ENCODE measurements at places on chromosomes 3 and 15.

DNA sequence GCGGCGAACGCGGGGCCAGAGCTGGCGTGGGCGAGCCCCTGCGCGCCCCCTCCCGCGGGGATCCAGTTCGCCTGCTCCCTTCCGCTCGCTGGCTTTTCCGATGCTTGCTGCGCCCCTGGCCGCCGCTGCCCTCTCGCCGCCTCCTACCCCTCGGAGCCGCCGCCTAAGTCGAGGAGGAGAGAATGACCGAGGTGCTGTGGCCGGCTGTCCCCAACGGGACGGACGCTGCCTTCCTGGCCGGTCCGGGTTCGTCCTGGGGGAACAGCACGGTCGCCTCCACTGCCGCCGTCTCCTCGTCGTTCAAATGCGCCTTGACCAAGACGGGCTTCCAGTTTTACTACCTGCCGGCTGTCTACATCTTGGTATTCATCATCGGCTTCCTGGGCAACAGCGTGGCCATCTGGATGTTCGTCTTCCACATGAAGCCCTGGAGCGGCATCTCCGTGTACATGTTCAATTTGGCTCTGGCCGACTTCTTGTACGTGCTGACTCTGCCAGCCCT, 721 bp downstream of the P2RY1 start:
- H3K27me3 ChIP-seq = peaks cover 25% of the 10 kb centered on the region
- H3K27ac ChIP-seq = no peak overlapping the region
- H3K4me3 ChIP-seq = peak overlapping the region; percentile 80
- H3K36me3 ChIP-seq = peaks cover 5% of the 10 kb centered on the region
- no peak for DNase-seq
- H3K4me1 ChIP-seq = peaks cover 10% of the 10 kb centered on the region

DNA sequence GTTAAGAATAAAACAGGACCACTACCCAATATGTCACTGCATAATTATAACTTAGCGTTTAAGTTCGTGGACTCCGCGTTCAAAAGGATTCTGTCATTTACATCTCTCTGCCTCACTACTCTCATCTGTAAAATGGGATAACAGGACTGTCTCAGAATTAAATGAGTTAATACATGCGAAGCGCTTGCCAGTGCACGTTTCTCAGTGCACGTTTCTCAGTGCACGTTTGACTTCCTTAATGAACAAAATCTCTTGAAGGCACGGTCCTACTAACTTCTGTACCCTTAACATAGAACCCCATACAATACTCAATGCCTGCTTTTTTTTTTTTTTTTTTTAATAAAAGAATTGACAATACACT, 499 bp downstream of the RABL3 start:
- peak overlapping the region; percentile 87 for H3K4me3 ChIP-seq
- H3K27me3 ChIP-seq = no peaks in the 10 kb centered on the region
- peaks cover 29% of the 10 kb centered on the region for H3K4me1 ChIP-seq
- H3K36me3 ChIP-seq = peaks cover 7% of the 10 kb centered on the region
- H3K27ac ChIP-seq = peak overlapping the region; percentile 95

DNA sequence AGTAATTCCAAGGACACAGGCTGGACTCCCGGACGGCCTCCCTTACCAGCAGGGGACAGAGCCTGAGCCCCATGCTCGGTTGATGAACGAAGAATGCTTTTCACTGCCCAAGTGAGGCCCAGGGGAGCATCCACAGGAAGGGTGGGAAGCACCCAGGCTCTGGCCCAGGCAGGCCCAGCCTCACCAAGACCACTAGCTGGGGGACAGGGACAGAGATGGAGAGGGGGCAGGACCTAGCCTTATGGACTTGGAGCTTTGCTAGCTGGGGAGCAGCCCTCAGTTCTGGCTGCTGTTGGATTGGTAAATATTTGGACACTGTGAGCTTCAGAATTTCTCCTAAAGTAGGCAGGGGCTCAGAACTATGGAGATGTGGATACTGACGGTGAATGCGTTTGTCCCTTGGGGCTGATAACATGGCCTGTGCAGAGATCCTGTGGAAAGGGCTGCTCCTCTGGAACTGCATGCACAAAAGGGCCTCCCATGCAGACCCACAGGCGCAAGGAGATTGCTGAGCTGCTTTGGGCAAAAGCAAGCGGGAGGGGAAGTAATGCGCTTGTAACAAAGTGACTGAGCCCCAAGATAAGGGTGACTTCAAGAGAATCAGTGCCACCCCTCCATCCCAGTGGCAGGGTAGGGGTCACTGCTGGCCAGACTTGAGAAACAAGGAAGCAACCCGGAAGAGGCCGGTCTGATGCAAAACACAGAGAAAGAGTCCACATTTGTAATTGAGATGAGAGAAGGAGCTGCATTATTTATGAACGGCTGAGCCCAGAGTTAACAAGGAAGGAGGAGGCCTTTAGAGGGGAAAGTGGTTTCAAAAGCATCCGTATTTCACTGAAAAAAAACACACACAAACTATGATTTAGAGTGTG, 70.1 kb upstream of the MEF2A start:
- peak overlapping the region; percentile 6 for H3K4me3 ChIP-seq
- no peaks in the 10 kb centered on the region for H3K36me3 ChIP-seq
- H3K27me3 ChIP-seq = peaks cover 25% of the 10 kb centered on the region
- peak overlapping the region; percentile 13 for H3K27ac ChIP-seq

DNA sequence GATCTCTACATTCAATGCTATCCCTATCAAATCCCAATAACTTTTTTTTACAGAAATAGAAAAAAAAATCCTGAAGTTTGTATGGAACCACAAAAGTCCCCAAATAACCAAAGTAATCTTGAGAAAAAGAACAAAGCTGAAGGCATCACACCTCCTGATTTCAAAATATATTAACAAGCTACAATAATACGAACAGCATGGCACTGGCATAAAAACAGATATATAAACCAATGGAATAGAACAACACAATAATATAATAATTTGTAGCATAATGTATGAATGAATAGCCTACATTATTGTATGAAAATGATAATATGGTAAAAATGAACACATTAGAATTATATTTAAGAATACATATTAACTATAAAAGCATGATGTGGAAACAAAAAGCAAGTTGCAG, 76.7 kb upstream of the TMC3 start:
- no peak overlapping the region for H3K27ac ChIP-seq
- no peak overlapping the region for H3K4me3 ChIP-seq
- H3K4me1 ChIP-seq = no peaks in the 10 kb centered on the region
- no peak for DNase-seq
- peaks cover 6% of the 10 kb centered on the region for H3K36me3 ChIP-seq
- H3K27me3 ChIP-seq = peaks cover 12% of the 10 kb centered on the region

DNA sequence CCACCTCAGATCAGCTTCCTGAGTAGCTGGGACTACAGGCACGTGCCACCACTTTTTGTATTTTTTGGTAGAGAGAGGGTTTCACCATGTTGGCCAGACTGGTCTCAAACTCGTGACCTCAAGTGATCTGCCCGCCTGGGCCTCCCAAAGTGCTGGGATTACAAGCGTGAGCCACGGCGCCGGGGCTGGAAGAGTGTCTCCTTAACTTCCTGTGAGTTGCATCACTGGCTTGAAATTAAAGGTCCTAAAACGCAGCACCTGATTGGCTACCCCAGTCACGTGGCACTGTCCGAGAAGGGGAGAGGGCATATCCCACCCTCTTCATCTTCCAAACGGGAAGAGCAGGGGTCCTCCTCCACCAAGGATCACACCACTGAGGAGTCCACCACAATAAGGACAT, 5.5 kb upstream of the FAM174B start:
- no peak overlapping the region for H3K27ac ChIP-seq
- H3K36me3 ChIP-seq = no peaks in the 10 kb centered on the region

DNA sequence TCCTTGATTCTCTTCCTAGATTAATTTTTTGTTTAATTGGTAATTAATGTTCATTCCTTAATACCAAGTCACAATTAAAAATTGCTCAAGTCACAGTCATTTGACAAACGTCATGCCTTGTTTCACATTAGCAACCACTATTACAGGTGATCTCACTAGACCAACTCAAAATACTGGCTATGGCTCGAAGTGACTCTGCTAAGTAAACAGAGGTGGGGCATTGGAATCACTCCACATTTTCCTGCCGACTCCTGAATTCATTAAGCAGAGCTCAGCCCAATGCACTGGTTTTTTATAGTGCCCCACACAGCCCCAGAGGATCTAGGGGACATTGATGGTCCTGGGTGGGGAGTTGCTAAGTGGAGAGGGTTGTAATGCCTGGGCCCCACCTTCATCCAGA, 201.2 kb upstream of the NSMCE3 start:
- H3K27me3 ChIP-seq = peaks cover 5% of the 10 kb centered on the region
- no peak overlapping the region for H3K27ac ChIP-seq
- H3K4me1 ChIP-seq = no peaks in the 10 kb centered on the region
- no peak overlapping the region for H3K4me3 ChIP-seq
- no peak for DNase-seq
